Left cardiac atrium (tissue), 4 donors: ENCODE measurements at places on chromosomes 7 and 10. TPM values are rescaled to one million over a fixed set of nuclear protein-coding genes. Genes with fewer than 3 reads are reported as not detected.

Gene TMEM273
- total RNA-seq: 29.5 TPM

GRCh38 chr10:133132473-133133291 lies 27.3 kb upstream of the KNDC1 start:
- no peak for DNase-seq

Gene CFAP43
- not detected for total RNA-seq

DNA sequence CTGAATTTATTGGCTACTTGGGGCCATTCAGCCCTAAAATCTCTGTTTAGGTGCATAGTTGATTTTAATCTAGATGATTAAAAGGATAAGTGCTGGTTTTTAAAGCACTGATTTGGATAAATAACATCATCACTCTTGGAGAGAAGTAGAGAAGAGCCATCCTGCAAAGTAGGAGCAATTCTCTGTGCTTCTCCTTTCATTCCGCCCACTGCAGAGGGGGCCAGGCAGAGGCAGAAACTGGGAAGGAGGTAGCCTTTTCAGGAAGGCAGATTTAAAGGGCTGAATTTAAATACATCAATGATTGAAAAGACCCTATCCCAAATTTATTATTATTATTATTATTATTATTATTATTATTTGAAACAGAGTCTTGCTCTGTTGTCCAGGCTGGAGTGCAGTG lies 14.1 kb downstream of the MAP3K8 start:
- DNase-seq: no peak

DNA sequence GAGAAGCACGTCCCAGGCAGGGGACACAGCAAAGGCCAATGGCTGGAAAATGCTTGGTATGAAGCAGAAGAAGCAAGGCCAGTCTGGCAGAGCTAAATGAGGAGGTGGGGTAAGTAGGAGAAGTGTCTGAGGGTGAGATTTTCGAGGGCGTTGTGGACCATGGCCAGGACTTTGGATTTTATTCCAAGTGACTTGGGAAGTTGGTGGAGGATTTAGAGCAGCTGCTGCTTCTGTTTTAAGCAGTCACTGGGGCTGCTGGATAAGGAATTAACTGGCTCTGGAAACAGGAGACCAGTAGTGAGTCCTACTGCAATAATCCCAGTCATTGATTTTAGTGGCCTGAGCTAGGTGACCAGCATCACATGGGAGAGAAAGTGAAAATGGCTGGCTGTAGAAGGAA lies 67.6 kb upstream of the GSDME start:
- DNase-seq: no peak

DNA sequence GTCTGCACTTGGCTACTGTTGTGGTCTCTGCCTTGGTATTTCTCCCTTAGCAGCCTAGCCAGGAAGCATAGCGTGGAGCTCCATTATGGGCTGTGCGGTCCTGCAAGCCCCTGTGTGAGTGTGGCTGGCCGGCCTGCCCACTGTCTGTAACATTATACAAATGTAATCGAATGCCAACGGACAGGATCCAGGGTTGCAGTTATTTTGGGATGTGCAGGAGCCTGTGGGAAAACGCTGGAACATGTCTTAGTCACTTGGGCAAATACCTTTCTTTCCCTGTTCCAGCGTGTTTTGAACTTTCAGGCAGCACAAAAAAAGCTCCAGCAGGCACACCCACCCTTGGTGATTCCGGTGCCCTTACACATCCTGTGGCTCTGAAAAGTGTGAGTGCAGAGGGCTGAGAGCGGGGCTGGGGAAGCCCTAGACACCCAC lies 29.5 kb downstream of the BAG3 start:
- DNase-seq: no peak

Gene MKI67
- 0.50 TPM for total RNA-seq

- DNase-seq: no peak
Observed at GRCh38 chr7:36393826-36394225, 4.2 kb downstream of the ANLN start.

DNA sequence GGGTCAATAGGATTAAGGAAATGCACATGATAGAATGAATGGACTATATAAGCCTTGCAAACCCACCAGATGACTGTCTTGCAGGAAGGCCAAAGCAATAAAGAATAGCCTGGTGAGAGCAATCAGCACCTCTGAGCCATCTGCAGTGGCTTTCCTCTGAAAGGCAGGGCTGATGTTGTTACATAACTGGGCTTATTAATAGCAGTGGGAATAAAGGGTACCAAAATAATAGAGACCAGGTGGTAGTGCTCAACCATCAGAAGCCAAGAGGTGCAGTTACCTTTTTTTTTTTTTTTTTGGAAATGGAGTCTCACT lies 16.8 kb upstream of the VPS26A start:
- DNase-seq: no peak

- no peak for DNase-seq
Observed at GRCh38 chr7:79862447-79863210, 272.0 kb upstream of the GNAI1 start.

GRCh38 chr10:5524641-5525560 lies at the start of gene CALML3:
Gene CALML3, plus strand, starts transcription at chr10:5524961. Its CDS starts 125 bp downstream, at chr10:5525086.
- DNase-seq: no peak

Gene VPS50
- total RNA-seq: 15.2 TPM

DNA sequence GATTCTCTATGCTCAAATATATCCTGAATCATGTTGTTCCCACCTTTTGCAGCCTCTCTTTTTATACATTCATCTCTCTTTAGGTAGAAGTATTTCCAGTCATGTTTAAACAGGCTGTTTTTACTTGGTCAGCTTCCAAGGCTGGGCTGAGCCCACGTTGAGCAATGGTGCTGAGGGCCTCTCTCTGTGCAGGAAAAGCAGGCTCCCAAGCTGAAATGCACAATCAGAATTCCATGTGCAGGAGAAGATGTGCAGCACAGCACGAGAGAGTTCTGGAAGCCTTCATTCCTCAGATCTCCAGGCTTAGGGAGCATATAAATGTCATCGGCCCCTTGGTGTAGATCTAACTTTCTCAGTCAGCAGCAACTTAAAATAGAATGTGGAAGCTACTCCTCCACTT lies 588.5 kb downstream of the TNS3 start:
- no peak for DNase-seq

DNA sequence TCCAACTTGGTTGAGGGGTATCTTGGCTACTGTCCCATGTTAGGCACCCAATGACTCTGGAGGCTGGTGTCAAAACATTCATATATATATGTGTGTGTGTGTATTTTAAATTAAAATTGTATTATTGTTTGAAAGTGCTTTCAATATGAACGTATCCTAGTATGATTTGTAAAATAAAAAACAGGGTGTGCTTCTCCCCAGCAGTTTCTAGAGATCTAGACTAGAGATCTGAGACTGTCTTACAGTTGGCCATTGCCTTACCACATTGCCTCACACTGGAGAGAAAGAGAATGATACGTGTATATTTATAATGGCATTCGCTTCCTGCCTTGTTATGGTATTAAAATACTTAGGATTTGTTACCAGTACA lies 1.2 kb downstream of the BAG3 start:
- DNase-seq: no peak

GRCh38 chr7:143463556-143463955 lies 14.1 kb upstream of the TAS2R41 start:
- no peak for DNase-seq

- no peak for DNase-seq
Observed at GRCh38 chr10:47379901-47380300, 4.2 kb downstream of the ZNF488 start.

GRCh38 chr7:25959168-25959734 lies 192.7 kb upstream of the NFE2L3 start:
- no peak for DNase-seq

GRCh38 chr10:118002581-118002980 lies 44.2 kb downstream of the RAB11FIP2 start:
- no peak for DNase-seq

Gene GHRHR
- total RNA-seq: not detected

Gene SPDYE5
- total RNA-seq: not detected

Gene SFRP4
- total RNA-seq: 3.0 TPM

- DNase-seq: no peak
Observed at GRCh38 chr7:51315393-51316261, 982 bp downstream of the COBL start.

Gene FXYD4
- total RNA-seq: not detected

GRCh38 chr10:82981137-82981723 lies 1106.2 kb downstream of the NRG3 start:
- DNase-seq: no peak

DNA sequence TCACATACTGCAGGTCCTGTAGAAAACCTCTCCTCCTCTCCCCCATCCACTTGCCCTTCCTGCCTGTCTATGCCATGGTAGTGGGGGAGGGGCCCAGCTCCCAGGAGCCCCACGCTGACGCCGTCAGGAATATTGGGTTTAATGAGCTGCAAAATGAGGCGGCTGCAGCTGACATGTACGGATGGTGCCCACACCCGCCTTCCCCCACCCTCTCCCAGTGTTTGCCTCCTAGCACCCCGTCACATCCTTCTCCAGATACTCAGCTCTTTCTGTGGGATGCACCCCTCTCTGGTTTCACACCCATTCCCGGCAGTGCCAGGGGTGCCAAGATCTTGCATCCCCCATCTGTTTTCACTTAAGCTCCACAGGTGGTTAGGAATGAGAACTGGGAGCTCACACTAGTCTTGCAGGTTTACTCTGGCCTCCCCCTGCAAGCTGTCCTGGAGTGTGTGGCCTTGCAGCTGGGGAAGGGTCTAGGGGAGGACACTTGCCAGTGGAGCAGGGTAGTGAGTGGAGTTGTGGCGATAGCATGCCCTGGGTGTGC lies 26.1 kb downstream of the GBX1 start:
- no peak for DNase-seq

Gene RELN
- 3.6 TPM for total RNA-seq

DNA sequence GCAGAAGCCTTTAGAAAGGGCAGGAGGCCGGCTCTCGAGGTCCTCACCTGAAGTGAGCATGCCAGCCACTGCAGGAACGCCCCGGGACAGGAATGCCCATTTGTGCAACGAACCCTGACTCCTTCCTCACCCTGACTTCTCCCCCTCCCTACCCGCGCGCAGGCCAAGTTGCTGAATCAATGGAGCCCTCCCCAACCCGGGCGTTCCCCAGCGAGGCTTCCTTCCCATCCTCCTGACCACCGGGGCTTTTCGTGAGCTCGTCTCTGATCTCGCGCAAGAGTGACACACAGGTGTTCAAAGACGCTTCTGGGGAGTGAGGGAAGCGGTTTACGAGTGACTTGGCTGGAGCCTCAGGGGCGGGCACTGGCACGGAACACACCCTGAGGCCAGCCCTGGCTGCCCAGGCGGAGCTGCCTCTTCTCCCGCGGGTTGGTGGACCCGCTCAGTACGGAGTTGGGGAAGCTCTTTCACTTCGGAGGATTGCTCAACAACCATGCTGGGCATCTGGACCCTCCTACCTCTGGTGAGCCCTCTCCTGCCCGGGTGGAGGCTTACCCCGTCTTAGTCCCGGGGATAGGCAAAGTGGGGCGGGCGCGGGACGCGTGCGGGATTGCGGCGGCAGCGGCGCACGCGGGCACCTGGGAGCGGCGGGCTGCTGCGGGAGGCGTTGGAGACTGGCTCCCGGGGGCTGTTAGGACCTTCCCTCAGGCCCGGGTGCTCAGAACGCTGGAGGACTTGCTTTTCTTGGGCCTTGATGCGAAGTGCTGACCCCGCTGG lies at the start of gene FAS:
FAS (plus strand) TSS at position 415 of the 777 bp plus-strand sequence; CDS start at position 494, 79 bp downstream.
- peak; percentile 76 for DNase-seq

Gene NKX2-3
- total RNA-seq: not detected

GRCh38 chr10:93288679-93289634 lies 193.2 kb downstream of the MYOF start:
- DNase-seq: peak; percentile 70

Gene GNAI1
- 16.0 TPM for total RNA-seq

GRCh38 chr10:662223-662605 lies 27.3 kb downstream of the DIP2C start:
- no peak for DNase-seq

DNA sequence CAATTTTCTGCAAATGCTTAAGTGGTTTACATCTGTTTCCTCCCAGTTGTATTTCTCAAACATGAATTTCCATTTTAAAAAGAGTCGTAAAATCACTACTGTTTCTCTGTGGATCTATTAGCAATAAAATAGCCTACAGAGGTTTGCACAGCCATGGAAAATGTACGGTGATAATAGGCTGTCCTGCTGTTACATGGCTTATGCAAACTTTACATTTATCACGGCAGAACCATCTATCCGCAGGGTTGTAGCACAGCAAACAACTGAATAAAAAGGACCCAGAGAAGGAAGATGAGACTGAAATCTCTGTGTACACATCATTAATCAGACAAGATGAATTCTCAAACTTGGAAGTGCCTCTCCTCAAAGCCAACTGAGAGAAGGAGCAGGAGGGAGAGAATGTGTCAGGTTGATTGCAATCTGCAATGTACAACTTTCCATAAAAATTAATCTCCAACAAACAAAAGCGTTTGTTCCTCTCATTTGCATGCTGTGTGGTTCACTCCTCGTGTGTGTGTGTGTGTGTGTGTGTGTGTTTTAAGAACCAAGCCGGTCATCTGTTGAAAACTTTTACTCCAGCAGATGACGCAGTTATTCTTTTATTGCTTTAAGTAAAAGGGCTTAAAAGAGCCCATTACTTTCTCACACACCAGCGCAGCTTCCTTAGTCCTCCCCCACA lies 279.3 kb downstream of the SKAP2 start:
- DNase-seq: no peak

Gene SLC29A4
- total RNA-seq: 12.5 TPM
